Stimulated activated CD4-positive, alpha-beta T cell treated with anti-CD3 and anti-CD28 coated beads, Interleukin-2, amount 100 ng/mL, for 48 hours (primary cell): ENCODE measurements at places on chromosomes 6 and 20.

DNA sequence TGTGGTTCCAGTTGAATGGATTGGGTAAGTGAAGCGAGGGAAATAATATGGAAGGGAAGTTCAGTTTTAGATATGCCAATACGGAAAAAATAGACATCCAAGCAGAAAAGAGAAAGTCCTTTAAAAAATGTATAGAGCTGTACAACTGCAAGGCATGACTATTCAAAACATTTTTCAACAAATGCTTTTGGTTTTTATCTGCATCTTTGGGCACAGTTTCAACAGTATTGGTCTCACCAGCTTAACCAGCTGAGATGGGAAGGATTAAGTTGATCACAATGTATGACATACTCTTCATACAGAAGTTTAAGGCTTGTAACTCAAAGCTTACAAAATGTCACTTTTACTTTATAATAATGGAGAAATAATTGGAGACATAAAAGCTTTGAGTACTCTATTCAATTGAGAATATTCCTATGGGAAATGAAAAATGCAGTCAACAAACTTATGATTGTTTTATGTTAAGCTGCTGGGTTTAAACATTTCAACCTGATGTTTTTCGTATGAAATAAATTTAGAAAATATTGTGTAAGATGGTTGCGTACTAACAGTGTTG, 16.3 kb upstream of the UTRN start:
- no peak for DNase-seq

GRCh38 chr6:108113557-108114519, 39.3 kb upstream of the OSTM1 start:
- no peak for DNase-seq

GRCh38 chr6:142376115-142376514, 74.3 kb downstream of the ADGRG6 start:
- no peak for DNase-seq

GRCh38 chr20:1212023-1212422, 8.8 kb downstream of the C20orf202 start:
- DNase-seq, result no peak

DNA sequence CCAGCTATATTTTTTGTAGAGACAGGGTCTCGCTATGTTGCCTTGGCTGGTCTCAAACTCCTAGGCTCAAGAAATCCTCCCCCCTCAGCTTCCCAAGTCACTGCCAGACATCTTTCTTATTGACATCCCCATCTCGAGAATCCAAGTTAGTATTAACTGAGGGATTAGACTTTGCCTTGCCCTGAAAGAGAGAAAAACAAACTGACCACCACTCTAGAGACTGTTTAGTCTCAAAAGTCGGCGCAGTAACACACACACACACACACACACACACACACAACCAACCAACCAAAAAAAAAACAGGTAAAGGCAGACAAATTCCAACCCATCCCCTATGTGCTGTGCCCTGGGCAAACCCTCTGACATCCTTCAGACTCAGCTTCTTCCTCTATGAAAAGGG, 27.2 kb upstream of the PNPLA1 start:
- DNase-seq, result no peak

DNA sequence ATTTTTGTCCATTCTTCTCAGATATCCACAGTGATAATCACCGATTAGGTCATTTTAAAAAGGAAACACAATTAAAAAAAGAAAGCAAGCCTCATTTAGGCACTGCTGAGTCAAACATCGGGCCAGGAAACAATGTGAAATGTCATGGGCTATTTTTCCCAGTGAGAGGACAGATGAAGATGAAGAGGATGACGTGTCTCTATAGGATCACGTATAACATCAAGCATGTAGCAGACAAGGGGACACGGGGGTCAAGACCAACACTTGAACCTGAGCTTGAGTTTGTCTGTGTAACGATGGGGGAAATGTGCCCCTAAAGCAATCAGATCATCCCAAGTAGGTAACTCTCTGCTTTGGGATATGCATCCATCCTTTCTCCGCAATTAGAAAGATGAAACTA, 553.2 kb downstream of the CD83 start:
- no peak for DNase-seq
